CD4-positive, alpha-beta T cell treated with Interleukin-4 for 4 hours (primary cell): ENCODE measurements at places on chromosomes 3 and 15.

DNA sequence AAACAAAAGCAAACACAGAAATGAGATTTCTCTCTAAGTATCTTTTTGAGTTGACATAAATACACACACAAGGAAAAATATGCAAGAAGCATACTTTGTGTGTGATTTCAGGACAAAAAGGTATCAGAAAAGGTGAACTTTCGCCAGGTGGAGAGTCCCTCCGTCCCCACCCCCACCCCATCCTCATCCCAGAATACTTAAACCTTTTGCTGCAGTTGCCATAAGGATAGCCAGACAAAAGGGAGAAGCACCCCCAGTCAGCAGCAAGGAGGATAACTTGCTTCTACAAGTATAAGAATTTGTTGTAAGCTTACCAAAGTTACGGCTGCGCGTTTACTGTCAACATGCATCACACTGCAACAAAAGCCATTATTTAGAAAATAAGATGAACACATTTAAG, 10.3 kb downstream of the FOXP1 start:
- no peak for DNase-seq

- no peak for DNase-seq
Observed at GRCh38 chr3:127834771-127835170, 12.5 kb upstream of the MGLL start.

- no peak for DNase-seq
Observed at GRCh38 chr3:149599236-149599635, 58.6 kb downstream of the WWTR1 start.

GRCh38 chr3:86554383-86554782, 436.6 kb downstream of the VGLL3 start:
- no peak for DNase-seq

DNA sequence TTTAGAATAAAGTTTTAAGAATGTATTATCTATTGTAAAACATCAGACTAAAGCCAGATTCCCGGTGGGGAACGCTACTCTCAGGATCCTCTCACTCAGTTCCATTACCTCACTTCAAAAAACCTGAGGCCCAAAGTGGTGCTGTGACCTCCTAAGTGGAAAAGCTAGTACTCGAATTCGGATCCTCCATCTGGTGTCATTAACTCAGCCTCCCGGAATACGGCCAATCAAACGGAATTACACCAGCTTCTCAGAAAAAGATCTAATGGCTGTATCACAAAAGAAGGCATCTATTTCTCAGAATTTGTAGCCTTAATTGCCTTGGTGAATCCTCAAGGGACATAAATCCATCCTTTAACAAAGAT, 627 bp downstream of the ACAD11 start:
- no peak for DNase-seq
